ENCODE measurements at places on chromosomes 13 and 19.

DNA sequence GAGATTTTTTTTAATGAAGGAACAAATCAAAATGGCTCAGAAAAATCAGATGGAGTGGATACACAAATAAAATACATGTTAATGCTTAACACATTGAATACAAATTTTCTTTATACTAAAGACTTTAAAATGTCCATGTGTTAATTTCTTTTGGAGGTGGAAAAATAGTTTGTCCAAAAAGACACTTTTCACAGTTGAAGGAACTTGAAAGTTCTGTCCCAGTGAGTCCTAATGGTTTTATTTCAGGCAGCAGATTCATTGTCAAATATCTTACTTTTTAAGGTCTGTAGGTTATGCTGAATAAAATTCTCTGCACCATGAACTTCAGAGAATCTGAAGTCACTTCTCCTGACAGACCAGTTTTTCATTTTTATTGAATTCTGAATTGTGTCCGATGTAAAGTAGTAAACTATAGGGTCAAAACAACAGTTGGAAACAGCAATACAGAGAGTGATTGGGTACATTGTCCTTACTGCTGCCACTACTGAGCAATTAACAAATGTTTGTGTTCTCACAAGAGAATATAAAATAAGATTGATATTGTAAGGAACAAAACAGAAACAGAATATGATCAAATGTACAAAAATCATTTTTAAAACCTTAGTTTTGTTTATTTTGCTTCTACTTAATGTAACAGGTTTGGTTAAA, 1.6 kb downstream of the LPAR6 start:
- no peak for DNase-seq

DNA sequence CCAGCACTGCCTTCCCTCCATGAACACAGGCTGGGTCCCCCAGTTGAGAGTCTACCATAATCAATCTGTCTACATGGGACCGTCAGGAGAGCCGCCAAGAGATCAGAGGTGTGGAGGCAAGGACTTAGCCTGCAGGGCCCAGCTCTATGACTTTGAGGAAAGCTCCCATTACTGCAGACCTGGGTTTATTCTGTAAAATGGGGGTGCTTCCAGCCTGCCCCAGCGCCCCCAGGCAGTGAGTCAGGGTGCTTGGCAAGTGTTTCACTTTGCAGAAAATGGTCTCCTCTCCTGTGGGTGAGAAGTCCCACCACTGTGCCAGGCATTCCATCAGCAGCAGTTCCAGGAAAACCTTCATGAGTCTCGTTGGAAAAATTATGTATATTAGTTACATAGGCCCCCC, 75.5 kb upstream of the VSTM2B start:
- no peak for DNase-seq

GRCh38 chr13:109785892-109786450, 412 bp downstream of the IRS2 start:
- no peak for DNase-seq

DNA sequence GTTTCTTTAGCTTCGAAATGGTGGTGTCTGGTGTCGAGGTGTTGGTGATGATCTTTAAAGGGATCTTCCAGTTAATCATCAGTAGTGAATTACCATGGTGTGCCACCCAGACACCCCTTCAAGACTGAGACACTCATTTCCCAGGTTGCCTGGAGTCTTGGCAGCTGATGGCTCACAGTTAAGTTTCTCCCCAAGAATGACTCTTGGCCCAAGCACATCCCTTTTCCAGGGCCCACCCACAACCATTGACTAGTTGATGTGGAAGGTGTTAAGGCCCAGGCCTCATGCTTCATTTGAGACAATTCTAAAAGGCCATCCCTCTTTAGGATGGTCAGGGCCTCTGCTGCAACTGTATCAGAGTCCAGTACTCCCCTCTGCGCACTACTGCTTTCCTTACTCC, 145.5 kb downstream of the FOXO1 start:
- no peak for DNase-seq

DNA sequence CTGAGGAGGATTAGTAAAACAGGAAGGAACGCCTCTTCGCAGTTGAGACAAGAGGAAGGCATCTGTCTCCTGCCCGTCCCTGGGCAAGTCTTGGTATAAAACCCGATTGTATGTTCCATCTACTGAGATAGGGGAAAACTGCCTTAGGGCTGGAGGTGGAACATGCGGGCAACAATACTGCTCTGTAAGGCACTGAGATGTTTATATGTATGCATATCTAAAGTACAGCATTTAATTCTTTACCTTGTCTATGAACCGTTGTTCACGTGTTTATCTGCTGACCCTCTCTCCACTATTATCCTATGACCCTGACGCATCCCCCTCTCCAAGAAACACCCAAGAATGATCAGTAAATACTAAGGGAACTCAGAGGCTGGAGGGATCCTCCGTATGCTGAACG, 722 bp upstream of the TIMM50 start:
- DNase-seq = peak; percentile 32

- DNase-seq = no peak
Measured at GRCh38 chr19:38057959-38058690, 151.1 kb downstream of the SIPA1L3 start.

DNA sequence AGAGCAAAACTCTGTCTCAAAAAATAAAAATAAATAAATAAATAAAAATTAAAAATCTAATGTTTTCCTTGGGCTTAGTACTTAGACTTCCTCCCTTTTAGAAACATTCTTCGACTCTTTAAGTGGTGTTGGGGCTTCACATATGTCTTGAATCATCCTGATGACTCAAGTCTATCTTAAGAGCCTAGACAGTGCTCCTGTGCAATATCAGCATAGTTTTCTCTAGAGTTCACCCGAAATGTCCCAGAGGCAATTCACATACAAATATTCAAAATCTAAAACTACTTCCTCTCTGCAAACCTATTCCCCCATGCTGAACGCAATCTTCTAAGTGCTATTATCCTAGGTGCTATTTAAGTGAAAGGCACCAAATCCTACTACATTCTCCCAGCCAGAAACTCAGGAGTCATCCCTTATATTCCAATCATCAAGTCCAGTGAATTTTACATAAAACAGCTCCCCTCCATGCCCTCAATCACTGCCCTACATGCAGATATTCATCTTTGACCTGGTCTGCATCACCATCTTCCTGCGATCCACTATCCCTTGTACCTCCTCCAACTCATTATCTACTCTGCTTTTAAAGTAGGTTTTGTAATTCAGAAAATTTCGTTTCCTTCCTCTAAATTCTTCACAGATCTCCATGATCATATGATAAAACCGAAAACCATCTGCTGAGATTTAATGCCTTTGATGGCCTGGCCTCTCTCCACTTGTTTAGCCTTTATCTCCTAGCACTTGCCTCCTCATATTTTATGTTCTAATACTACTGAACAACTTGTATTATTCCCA, 102.7 kb downstream of the ELF1 start:
- DNase-seq = no peak

DNA sequence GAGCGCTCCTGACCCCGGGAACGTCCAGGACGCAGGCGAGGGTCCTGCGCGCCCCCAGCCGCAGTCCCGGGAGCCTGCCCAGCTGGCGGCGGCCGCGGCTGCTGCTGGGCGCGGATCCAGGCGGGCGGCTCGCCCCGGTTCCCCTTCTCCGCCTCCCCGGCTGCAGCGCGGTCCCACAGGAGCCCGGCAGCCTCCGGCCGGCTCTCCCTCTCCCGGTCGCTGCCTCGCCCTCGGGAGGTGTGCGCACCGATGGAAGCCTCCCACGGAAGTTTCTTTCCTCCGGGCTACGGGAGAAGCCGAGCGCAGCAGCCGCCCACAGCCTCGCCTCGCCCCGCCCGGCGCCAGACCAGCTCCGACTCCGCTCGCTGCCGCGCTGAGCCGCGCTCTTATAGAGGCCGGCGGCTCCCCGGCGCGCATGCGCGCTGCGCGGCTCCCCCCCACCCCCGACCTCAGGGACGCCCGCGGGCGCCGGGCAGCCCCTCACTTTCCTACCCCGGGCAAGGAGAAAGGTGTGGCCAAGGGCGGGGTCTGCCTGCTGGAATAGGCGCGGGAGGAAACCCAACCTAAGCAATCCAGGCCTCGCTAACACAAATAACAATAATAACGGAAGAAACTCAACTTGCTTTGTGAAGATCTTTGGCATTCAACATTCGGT, at the start of gene SHISA2:
Gene SHISA2, minus strand, starts transcription at position 360 of the 655 bp plus-strand sequence. CDS start 1,041 bp downstream, outside the sequence.
- DNase-seq = peak; percentile 32

Measured in hematopoietic multipotent progenitor cell treated with erythropoietin and hydrocortisone succinate and interleukin-3 and kit ligand, for 6 days (in vitro differentiated cells).